Stimulated activated CD4-positive, alpha-beta T cell treated with anti-CD3 and anti-CD28 coated beads, Interleukin-2, amount 100 ng/mL, for 4 hours (primary cell): ENCODE measurements at places on chromosomes 6 and 20.

DNA sequence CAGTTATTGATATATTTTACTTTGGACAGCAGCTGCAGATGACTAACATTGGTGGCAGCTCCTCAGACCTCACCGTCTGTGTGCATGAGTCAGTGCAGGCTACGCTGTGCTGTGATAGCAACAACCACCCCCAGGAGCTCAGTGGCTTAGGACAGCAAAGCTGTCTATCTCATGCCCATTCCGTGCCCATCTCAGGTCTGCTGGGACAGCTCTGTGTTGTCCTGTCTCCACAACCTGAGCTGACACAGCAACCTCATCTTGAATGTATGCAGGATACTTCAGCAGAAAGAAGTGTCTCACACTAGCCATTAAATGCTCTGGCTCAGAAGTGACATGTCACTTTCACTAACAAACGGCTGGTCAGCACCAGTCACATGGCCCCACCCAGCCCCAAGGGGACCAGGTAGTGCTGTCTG is 47.7 kb downstream of the BANF2 start:
- DNase-seq = no peak

- DNase-seq = no peak
Measured at GRCh38 chr20:24662322-24662721, 192.9 kb downstream of the SYNDIG1 start.

DNA sequence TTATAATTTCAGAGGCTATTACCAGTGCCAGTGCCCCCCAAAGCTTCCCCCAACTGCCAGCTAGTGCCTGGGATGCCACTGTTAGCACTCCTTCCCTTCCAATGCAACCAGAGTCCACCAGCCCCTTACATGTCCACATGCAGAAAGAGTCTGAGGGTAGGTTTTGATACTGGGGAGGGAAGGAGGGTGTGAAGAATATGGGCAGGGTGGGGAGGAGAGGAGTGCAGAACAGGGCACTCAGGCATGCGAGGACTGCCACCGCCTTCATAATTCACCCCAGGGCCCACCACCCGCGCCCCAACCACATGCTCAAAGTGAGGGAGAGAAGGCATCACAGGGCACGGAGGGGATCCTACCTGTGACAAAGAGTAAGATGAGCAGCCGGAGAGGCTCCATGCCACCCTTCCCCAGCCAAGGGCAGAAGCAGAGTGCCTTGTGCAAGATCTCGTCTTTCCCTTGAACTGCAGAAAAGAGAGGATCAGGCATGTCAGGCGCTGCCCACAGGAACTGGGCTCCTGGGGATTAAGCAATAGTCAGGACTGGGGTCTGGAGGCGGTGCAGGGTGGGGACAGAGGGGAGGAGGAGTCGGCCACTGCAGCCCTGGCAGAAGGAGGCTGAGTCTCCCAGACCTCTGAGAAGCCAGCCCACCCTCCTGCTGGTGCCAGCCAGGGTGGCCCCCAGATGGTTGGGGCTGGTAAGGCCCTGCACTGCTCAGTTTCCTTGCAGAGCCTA is at the start of gene TREM2:
Gene TREM2 (minus strand): TSS at position 430 of the 732 bp plus-strand sequence. CDS start 34 bp downstream, at position 396.
- DNase-seq = no peak

- DNase-seq = no peak
Measured at GRCh38 chr6:63615590-63615989, 20.0 kb upstream of the PHF3 start.

- no peak for DNase-seq
Measured at GRCh38 chr20:5393218-5393870, 76.6 kb upstream of the PROKR2 start.

GRCh38 chr6:16812993-16813392 is 51.7 kb upstream of the ATXN1 start:
- DNase-seq = no peak

- no peak for DNase-seq
Measured at GRCh38 chr6:1599469-1599868, 10.2 kb upstream of the FOXC1 start.

GRCh38 chr20:4131911-4132310 is 116.6 kb upstream of the RNF24 start:
- no peak for DNase-seq

DNA sequence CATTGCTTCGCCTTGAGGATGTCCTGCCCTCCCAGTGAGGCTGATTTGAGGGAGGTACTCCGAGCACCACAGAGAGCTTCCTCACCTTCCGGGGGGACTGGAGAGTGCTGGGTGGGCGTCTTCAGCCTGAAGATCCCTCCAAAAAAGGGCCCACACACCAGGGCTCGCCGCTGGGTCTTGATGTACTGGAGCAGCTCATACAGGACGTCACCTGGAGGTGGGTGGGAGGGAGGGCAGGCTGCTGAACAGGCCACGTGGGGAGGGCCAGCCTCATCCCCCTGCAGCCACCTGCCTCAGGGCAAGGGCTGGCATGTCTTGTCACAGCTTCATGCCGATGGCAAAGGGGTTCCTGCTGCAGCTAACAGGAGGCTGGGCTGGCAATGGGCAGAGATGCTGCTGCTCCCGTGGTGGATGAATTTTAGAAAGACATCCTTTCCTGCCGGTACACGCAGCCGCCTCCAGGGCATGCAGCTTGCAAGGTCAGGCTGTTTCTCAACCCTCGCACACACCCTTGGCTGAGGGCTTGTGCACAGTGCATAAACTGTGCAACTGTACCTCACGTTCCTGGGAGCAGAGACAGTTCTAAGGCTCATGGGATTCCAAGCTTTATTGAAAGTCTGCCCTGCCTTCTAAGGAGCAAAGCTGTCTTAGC is 14.0 kb downstream of the ETV7 start:
- DNase-seq = no peak

DNA sequence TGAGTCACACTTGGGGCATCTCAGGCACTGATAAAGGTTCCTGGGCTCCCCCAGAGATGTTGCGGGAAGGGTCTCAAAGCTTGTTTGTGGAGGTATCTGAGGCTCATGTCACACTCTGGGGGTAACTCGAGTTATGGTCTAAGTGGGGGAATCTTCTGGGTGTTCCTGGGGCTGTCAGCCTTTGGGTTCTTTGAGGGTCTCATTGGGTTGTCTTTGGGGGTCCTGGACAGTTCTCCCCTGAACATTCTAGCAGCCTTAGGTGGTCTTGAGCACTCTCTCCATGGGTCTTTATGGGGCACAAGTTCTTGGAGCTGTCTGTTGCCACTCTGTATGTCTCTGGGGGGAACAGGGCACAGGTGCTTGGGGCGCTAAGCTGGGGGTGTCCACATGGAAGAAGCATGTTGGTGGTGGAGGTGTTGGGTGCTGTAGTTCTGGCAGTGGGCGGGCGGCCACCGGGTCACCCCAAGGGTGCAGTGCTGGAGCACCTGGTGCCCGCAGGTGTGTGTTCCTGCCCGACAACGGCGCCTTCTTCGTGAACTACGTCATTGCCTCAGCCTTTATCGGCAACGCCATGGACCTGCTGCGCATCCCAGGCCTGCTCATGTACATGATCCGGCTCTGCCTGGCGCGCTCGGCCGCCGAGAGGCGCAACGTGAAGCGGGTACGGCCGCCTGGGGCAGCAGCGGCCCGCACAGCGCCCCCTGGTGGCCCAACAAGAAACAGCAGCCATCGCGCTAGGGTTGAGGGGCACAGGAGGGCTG is 7.1 kb upstream of the CAPN11 start:
- peak; percentile 66 for DNase-seq
